ENCODE measurements at places on chromosomes 11 and 22.

DNA sequence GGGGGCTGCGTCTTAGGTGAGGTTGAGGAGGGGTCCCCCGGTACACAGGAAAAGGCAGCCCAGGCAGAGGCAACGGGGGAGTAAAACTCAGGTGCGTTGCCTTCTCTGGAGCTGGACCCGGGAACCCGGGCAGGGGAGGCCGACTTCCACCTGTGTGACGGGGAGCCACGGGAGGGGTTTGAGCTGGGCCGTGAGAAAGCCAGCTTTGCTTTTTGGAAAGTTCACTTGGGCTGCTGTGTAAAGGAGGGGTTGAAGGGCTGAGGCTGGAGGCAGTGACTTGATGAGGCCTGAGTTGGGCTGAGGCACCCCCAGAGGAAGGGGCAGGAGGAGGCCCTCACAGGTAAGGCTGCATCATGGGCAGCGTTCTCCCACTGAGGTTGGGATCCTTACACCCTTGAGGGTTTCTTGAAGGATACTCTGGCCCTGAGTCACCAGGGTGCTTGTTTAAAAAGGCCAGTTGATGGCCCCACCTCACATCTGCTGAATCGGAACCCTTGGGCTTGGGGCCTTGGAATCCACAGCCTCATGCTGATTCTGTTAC lies 47.2 kb downstream of the CHRDL2 start:
- DNase-seq, result no peak

- DNase-seq, result no peak
Measured at GRCh38 chr11:109789901-109790300, 303.3 kb upstream of the ZC3H12C start.

GRCh38 chr11:16945671-16946469 lies 68.3 kb downstream of the PLEKHA7 start:
- DNase-seq, result no peak

DNA sequence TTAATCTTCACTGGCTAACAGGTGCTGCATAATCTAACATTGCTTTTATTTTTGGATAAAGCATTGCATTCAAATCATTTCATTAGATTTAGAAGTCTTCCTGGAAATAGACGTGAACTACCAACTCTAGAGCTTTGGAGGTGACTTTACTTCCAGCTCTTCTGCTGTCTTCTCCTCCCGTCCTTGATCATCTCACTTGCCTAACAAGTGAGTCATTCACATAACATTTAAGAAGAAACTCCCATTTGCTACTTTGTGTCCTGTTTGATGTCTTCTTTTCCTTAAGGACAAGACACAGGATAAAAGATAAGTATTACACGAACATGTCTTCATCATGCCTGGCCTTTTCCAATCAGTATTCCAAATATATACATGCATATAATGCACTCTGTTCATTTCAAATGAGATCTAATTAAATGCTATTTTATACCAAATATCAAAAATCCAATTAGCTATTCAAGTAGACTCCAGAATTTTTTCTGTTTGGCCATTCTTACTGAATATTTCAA lies 88.3 kb downstream of the BDNF start:
- no peak for DNase-seq

- peak; percentile 26 for DNase-seq
Measured at GRCh38 chr22:37351232-37351631, 68.9 kb downstream of the CYTH4 start.

GRCh38 chr22:27810609-27811151 lies 9.1 kb upstream of the MN1 start:
- no peak for DNase-seq

DNA sequence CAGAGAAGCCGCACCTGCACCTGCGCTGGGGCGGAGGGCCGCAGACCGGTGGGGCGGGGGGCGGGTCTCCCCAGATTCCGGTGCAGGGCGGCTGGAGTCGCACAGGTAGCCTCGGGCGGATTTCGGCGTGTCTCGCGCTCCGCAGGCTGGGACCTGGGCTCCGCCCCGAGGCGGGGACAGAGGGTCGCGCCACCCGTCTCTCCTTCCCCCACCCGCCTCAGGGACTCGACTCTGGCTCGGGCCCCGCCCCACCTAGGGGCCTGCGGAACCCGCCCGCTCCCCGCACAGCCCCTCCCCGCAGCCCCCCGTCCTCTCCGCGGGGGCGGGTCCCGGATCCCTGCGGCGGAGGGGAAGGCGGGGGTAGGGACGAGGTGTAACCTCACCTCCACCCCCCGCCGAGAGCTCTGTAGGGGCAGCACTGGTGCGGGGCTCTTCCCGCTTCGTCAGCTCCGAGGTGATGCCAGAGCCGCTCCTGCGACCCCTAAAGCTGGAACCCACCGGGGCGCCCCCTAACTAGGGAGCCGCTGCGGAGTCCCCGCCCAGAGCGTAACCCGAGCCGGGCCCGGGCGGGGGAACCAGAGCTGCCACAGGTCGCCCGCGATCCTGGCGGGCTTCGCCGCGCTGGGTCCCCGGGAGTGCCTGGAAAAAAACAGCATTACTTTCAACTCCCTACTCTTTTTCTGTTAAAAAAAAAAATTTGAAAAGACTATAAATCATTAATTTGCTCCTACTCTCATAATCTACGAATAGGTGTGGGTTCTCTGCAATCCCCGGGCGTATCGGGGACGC lies at the start of gene SLC29A2:
TSS of gene SLC29A2 (minus strand) at position 134 of the 789 bp plus-strand sequence. CDS start 169 bp downstream, outside the sequence.
- DNase-seq, result peak; percentile 88

GRCh38 chr11:1776331-1776851 lies 12.7 kb upstream of the CTSD start:
- DNase-seq, result no peak

GRCh38 chr22:36323182-36323854 lies 64.4 kb downstream of the MYH9 start:
- peak; percentile 38 for DNase-seq

- no peak for DNase-seq
Measured at GRCh38 chr22:23306438-23306921, 126.2 kb downstream of the BCR start.

DNA sequence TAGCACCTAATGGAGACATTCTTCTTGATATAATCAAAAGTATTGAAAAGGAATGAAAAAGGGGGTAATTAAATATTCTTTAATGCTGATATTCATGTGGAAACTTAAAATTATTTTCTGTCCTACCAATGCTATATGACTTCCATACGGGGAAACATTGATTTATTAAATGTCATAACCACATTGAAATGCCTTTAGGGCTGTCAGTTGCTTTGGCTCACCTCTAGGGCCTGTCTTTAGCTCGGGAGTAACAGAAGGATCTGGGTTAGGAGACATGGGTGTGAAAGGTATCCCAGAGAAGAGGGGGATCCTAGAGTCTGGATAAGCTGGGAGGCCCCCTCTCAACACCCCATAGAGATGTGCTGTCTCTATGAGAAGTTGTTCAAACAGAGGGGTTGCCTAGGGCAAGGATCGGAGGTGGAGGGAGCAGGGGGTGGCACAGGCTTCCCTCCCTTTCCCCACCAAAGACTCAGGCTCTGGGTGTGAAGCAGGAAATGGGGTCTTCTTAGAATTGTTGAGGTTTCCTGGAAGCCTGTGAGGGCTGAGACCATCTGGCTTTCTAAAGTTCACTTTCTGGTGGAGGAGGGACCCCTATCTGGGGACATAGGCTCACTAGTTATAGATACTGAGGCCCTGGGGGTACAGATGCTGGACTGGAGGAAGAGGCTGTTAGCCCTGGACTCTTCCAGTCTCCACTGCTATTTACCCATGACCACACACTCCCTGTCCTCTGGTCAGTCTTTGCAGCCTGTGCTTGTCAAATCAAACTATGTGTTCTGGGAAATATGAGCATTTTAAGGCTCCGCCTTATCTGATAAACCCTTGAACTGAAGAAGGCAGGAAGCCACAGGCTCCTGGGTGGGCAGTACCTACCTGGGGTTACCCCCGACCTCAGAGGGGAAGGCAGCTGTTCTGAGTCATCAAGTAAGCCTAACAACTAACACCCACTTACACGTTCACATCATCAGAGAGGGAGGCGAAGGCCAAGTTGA lies 55.8 kb upstream of the RRAS2 start:
- no peak for DNase-seq

DNA sequence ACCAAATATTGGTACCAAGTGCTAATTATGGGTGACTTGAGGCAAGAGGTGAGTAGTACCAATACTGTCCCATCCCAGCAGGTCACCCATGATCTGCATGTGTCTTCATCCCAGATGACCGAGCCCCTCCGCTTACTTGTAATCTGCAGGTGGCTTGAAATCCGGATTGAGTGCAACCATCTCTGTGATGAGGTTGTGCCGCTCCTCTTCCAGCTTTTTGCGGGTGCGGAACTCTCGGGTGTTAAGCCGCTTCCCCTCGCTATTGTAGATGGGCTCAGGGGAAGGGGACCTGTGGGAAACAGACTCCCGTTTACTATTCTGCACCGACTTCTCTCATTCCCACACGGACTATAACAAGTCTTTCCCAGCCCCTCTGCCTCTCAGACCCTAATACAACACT lies 8.2 kb downstream of the SF1 start:
- DNase-seq, result no peak

GRCh38 chr11:63608353-63609345 lies 5.6 kb downstream of the PLAAT3 start:
- no peak for DNase-seq

- no peak for DNase-seq
Measured at GRCh38 chr11:96961931-96962330, 572.1 kb downstream of the JRKL start.

GRCh38 chr22:21669026-21669425 lies 3.2 kb downstream of the PPIL2 start:
- DNase-seq, result peak; percentile 57

- DNase-seq, result no peak
Measured at GRCh38 chr11:102430158-102430836, 22.3 kb downstream of the TMEM123 start.

DNA sequence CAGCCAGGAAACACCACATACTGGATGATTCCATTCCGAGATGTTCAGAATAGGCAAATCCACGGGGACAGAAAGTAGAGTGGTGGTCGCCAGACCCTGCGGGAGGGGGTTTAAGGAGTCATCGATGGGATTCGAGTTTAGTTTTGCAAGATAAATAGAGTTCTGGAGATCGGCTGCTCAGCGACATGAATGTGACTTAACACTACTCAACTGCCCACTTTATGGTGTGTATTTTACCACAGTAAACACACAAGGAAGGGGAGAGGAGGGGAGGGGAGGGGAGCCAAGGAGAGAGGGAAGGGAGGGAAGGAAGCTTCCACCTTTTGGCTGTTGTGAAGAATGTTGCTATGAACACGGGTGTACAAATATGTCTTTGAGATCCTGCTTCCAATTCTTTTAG lies 10.4 kb upstream of the ARHGAP8 start:
- no peak for DNase-seq

- DNase-seq, result no peak
Measured at GRCh38 chr11:12975195-12975594, 33.9 kb upstream of the RASSF10 start.

- DNase-seq, result no peak
Measured at GRCh38 chr11:102120437-102120973, 10.3 kb downstream of the YAP1 start.

- DNase-seq, result no peak
Measured at GRCh38 chr11:109783840-109784239, 309.4 kb upstream of the ZC3H12C start.

GRCh38 chr11:11780858-11781257 lies 60.9 kb upstream of the USP47 start:
- peak; percentile 98 for DNase-seq

- DNase-seq, result no peak
Measured at GRCh38 chr11:64791781-64792291, 11.2 kb downstream of the MAP4K2 start.

GRCh38 chr11:10631761-10632160 lies 61.8 kb downstream of the IRAG1 start:
- no peak for DNase-seq

DNA sequence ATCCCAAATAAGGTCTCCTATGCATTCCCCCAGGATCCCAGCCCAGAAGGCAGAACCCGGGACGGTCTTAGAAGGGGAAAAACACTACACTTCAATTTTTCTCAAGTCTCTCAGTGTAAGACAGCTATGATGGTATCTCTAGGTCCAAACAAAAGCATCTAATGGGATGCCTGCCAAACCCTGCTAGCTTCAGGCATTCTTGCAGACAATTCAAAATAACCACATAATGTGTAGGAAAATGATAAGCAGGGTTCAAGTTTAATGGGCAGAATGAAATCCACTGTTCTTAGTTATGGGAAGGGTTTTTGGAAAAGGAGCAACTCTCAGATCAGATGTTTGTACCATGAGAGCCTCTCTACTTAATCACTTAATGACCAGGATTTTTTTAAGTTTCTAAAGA lies 119.8 kb upstream of the ANO1 start:
- DNase-seq, result peak; percentile 25

DNA sequence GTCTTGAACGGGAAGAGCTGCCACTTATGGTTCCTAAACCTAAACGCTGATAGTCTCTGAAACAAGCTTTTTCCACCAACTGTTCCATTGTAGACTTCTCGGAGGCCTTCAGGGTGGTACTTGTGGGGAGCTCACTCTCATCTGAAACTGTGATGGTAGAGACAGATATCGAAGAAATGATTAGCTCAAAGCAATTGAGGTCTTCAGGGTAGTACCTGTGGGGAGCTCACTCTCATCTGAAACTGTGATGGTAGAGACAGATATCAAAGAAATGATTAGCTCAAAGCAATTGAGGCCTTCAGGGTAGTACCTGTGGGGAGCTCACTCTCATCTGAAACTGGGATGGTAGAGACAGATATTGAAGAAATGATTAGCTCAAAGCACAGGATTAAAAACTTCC lies 175.7 kb downstream of the SWAP70 start:
- DNase-seq, result no peak

DNA sequence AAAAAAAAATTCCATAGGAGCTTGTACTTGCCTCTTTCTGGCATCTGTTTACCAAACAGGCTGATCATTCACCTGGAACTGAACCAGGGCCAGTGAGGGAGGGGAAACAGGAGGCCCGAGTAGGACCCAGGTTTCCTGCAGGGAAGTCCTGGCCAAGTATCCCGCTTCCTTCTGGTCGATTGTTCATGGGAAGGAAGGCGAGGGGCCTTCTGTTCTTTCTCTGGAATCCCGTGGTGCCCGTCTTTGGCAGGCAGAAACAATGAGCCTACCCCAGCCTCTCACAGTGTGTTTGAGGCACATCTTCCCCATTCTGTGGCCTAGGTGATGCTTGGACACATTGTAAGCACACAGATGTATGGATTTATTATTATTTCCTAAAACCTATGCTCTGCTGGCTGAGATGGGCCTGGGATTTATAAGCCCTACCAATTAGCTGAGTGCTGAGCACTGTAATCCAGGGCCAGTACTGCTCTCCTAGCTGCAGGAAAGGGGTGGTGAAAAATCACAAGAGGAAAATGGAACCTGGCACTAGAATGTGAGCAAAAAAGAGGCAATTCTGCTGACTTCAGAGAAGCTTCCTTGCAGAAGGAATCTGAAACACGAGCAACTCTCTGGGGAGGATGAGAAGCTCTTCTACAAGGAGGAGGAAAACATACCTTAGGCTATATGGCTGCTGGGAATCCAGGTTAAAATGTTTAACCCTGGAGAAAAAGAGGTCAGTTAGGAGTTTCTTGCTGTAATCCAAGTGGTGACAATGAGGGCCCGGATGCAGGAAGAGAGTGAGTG lies 53.5 kb downstream of the PRR5L start:
- DNase-seq, result no peak

Measured in DMS79 (cell line).